Cardiac muscle cell (in vitro differentiated cells and primary cell): ENCODE measurements at places on chromosomes 4 and X.

DNA sequence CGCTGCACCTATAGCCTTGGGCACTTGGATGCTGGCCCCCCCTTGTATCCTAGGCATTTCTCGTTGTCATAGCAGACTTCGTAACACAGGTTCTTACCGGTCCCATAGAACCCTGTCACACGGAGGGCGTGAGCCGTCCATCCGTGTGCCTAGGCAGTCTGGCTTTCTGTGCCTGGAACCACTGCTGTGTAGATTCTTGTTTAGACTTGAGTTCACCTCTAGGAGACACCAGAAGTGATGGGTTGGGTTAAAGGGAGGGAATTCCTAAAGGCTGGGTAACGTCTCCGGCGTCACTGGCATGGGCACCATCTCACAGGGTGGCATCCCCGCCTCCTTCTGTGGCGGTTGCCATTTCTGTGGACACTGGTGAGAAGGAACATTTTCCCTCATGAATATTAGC is 13.5 kb upstream of the NKX1-1 start:
- no peak for DNase-seq

DNA sequence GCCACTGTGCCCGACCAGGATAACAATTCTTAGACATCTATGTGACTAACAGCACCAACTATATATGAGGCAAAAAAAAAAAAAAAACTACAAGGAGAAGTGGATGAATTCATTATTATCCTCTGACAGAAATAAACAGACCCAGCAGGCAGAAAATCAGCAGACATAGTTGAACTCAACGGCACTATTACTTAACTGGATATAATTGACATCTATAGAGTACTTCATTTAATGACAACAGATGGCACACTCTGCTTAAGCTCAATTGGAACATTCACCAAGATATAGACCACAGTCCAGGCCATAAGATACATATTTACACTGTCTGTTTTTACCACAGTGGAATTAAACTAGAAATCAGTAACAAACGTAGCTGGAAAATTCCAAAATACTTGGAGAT is 13.3 kb downstream of the CLDN22 start:
- no peak for DNase-seq

- peak; percentile 61 for DNase-seq
These were observed 24.3 kb upstream of the CD38 start for GRCh38 chr4:15753786-15754185.

GRCh38 chrX:23483396-23483795 is 148.7 kb downstream of the PTCHD1 start:
- no peak for DNase-seq

DNA sequence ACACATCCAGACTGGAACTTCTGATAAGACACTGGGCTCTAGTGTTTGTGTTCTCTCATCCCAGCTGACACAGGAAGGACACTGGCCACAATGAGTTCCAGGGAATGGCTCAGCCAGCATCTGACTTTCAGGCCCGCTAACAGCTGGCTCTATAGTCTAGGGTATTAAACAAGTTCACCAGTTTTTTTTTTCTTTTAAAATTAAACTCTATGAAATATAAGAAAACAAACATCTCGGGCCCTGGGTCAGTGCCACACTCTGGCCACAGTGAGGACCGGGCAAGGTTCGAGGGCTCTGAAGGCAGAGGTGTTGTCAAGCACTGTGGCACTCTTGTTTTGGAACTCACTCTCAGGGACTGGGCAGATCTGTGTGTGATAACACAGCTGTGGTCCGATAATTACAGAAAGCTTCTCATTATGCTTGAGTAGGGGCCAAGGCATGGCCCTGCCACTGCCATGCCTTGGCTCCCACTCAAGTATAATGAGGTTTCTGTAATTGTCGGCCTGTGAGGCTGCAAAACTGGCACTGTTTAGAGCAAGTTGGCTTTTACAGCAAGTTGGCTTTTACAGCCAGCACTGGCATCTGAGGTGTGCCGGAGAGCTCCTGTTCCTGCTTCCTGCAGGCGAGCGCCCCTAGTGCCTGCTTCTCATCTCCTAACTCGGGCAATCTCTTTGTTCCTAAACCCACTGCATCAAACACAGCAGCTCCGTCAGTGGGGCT is 62.8 kb downstream of the PPP1R2C start:
- DNase-seq = peak; percentile 13

- no peak for DNase-seq
These were observed 1910.0 kb upstream of the TENM3 start for GRCh38 chr4:180333162-180333561.

DNA sequence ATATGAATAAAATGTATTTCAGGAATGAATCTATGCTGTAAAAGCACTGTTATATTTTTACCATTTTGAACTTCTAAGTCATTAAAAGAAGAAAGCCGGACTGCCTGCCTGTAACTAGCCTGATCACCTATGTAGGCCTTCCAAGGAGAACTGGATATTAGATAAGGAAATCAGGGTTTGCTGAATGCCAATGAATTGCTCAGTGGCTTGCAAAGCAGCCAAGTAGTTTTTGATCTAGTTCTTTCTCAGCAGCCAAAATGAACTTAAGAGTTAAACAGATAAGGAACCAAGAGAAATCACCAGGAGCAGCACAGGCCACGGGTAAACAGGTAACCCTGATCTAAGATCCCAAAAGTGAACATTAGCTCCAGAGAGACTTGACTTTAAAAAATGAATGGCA is 3.3 kb downstream of the ANXA5 start:
- DNase-seq = no peak

DNA sequence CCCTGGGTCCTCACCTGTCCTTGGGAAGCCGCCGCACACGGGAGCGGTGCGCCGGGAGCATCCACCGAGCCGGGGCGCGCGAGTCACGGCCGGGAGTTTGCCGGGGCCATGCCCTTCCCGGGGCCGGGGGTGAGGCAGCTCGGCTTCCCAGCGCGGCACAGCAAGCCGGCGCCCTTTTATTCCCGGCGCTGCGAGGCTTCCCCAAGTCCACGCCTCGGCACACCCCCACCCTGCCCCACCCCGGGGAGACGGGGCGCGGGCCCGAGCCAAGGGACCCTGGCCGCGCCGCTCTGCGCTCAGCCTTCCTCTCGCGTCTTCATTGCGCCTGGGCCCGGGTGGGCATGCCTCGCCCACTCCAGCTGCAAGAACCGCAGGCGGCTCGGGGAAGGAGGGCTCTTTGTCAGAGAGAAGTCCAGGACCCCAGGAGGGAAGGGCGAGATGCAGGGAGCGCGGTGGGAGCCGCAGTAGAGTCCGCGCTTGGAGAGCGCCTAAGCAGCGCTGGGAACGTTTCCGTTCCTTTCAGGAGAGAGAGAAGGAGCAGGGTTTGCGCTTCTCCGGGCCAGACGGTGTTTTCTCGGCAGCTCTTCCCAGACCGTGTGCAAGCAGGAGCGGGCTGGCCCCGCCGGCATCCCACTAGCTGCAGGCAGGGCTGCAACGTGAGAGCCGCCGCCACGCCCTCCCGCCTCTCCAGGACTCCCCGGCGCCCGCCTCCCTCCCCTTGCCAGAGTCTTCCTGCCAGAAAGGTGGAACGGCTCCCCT is at the start of gene MXRA5:
Gene MXRA5, minus strand, starts transcription at position 152 of the 759 bp plus-strand sequence. CDS start 2,819 bp downstream, outside the sequence.
- DNase-seq = peak; percentile 27

GRCh38 chrX:19972984-19973383 is 17.9 kb downstream of the BCLAF3 start:
- no peak for DNase-seq

DNA sequence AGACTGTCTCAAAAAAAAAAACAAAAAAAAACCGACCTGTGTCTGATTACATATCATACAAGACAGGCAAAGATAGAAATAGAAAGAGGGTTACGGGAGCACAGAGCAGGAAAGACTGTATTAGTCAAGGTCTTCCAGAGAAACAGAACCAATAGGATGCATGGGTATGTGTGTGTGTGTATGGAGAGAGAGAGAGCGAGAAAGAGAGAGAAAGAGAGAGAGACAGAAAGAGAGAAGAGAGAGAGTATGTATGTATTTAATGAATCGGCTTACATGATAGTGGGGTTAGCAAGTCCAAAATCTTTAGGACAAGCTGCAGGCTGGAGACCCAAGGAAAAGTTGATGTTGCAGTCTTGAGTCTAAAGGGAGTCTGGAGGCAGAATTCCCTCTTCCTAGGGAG is 7.5 kb upstream of the DDX3X start:
- no peak for DNase-seq

- peak; percentile 63 for DNase-seq
These were observed 27.8 kb upstream of the PSAPL1 start for GRCh38 chr4:7462509-7462971.

DNA sequence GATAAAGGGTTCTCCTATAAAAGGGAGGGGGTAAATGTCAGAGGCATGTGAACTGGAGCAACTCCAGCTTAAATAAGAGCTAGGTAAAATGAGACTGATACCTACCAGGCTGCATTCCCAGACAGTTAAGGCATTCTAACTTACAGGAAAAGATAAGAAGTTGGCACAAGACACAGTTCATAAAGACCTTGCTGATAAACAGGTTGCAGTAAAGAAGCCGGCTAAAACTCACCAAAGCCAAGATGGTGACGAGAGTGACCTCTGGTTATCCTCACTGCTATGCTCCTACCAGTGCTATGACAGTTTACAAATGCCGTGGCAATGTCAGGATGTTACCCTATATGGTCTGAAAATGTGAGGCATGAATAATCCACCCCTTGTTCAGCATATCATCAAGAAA is 13.1 kb upstream of the SULT1B1 start:
- no peak for DNase-seq

DNA sequence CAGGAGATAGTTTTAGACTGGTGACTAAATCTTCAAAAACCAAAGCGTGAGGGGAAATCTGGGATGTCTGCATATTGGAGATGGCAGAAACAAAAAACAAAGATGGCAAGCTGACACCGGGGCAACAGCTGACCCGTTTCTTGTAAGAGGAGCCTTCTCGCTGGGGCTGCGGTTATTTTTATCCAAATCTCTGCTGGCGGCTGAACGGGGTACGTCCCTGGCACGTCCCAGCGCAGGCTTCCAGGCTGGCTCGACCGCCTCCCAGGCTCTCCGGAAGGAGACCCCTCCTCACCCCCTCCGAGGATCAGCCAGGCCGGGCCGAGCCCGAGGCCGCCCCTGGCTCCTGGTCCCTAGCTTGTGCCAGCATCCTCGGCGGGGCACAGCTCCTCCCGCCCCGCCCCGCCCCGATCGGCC is 403 bp downstream of the SGCB start:
- peak; percentile 75 for DNase-seq

GRCh38 chr4:102638621-102639020 is 122.1 kb downstream of the MANBA start:
- no peak for DNase-seq

GRCh38 chr4:88390128-88390527 is 11.5 kb downstream of the HERC6 start:
- no peak for DNase-seq

- no peak for DNase-seq
These were observed 167.0 kb downstream of the SMIM20 start for GRCh38 chr4:26080870-26081628.

- DNase-seq = no peak
These were observed 201.2 kb downstream of the MID1IP1 start for GRCh38 chrX:39002466-39002865.

DNA sequence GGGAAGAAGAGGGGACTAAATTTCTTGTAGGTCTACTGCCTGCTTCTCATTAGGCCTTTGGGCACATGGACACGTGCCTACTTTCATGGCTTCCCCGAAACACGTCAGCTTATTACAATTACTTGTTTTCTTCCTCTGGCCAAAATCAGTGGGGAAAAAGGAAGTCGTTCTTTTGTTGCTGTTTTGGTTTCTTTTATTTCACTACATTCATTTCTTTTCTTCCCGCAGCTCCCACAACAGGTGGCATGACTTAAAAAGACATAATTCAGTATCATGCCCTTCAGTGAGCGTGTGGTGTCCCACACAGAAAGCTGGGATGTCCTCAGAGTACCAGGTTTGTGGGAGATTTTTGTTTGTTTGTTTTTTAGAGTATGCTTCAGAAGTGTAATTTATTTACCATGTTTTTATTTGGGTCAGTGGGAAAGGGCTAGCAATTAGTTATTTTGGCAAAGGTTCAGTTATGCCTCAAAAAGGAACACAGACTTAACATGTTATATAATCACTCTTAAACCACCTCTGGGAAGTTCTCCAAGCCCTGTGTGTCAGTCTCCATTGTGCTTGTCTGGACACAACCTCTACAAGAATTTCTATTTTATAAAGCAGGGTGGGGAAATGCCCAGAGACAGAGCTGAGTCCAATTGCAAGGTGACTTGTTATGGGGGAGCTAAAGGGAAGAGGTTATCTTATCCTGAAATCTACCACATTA is 44.2 kb upstream of the SPRY1 start:
- no peak for DNase-seq

GRCh38 chr4:21884615-21885014 is 64.0 kb downstream of the KCNIP4 start:
- DNase-seq = no peak

DNA sequence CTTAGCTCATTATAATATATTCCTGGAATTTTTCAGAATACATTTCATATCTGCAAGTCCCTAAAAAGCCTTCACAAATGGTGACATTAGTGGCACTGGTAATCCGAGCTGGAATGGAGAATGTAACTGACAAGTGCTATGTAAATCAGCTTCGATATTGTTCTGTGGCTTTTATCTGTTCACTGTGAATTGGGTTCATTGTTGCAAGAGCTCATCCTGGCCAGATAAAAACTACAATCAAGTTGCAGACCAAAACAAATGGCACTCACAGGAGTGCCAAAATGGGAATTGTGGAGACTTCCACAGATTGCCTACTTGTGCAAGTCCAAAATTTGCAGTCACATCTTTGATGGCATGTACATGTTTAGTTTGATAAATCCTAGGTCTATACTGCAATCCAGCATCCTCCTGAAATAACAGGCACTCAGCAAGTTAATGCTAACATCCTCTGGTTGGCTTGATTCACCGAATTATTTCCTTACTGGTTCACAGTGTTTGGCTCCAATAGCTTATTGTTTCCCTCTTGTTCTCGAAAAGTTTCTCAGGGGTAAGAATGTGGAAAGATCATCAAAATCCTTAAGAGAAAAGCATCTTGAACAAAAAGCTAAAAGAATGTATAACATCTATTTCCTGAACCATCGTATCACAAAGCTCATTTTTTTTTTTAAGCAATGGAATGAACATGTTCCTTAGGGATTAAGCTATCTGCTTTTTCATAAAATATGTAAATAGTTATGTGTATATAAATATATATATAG is 904.9 kb downstream of the CENPC start:
- DNase-seq = no peak

DNA sequence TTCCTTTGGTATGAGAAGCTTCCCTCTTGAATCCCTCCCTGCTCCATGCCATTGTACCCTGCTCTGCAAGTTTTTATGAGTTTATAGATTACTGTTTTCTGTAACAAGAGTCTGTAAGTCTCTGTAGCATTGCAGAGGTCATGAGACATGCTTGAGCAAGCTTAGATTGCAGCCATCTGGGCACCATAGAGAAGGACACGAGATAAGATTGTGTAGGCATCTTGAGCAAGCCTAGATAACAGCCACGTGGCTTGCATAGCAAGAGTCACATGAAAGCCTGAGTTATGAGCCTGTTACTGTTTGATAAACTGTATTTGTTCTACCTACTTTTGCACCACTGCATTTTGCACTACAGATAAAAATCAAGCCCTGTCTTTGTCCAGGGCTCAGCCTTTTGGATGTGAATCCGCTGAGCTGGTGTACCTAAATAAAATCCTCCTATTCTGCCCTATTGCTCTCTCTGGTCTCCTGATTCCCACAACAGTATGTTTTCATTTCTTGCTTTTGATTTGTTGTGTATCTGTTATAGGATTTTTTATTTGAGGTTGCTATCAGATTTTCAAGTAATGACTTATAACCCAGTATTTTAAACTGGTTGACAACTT is 127.4 kb upstream of the ANKRD50 start:
- peak; percentile 7 for DNase-seq

GRCh38 chr4:163330916-163331628 is 1.3 kb downstream of the NPY1R start:
- no peak for DNase-seq
